ENCODE measurements at places on chromosomes 4 and X.

- DNase-seq: no peak
Measured at GRCh38 chr4:186172546-186172945, 18.8 kb upstream of the CYP4V2 start.

DNA sequence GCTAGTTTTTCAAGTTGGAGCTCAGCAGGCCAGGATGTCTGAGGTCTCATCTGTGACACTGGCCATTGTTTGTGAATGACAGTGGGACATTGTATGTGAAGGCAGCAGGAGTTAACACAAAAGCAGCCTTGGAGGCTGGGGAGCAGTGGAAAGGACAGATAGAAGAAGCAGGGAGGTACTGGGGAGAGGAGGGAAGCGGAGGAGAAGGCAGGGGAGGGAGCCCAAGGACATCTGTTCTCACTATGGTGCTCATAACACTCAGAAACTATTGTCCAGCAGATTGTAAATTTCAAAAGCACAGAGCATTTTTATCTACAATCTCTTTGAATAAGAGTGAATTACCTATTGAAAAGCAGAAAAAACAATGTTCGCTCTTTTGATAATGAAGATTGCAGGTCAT, 253.6 kb upstream of the DIPK2B start:
- no peak for DNase-seq

- no peak for DNase-seq
Measured at GRCh38 chr4:170193496-170193895, 103.7 kb upstream of the AADAT start.

GRCh38 chr4:74464291-74464690, 19.4 kb downstream of the AREG start:
- DNase-seq: no peak

DNA sequence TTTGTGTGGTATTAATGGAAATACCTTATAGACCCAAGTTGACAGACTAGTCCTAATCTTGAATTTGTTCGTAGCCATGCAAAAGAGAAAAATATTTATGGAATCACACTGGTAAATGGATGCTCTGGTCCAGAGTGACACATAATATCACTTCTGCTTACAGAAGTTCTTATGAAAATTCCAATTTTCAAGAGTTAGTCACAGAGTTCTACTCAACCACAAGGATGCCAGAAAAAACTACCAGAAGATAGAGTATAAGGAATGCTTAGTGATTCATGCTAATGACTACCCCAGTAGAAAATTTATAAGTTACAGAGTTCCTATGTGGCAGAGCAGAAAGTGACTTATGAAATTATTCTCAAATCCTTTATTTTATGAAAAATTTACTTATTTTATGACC, 1384.8 kb downstream of the FAM133A start:
- no peak for DNase-seq

GRCh38 chrX:46978341-46979291, 66.4 kb downstream of the JADE3 start:
- peak; percentile 84 for DNase-seq

DNA sequence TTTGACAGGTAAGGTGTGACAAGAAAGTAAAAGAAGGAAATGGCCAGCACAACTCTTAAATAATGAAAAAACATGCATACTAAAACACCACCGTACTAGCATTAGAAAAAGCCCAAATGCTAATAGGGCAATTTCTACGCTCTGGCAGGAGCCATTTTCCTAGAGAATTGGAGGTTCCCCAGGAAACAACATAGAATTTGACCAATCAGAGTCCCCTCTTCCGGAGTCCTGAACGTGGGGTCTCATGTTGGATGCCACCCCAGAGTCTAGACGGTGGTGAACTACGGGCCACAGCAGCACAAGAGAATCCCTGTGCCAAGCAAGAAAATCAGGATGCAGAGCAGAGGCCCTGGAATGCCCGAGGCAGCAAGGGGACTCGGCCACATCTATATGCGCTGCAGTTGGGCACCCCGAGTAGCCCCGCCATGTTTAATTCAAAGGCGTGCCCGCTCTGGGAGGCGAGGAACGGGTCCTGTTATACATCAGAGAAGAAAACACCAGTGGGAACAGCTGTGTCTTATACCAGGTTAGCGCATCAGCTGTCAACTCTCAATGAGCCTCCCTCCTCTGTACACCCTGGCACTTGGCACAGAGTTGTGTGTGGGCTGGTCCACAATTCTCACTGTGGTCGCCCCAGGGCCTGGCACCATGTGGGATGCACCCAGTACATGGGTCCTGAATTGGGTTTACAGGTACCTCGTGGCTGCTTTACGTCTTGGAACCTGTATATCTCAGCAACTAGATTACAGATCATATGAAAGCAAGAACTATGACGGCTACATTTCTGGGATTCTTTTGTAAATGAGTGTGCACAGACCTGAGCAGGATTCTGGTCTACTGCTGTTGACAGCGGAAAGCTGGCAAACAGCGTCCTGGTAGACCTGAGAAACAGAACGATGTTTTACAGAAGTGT, 52.1 kb downstream of the SEL1L3 start:
- no peak for DNase-seq

DNA sequence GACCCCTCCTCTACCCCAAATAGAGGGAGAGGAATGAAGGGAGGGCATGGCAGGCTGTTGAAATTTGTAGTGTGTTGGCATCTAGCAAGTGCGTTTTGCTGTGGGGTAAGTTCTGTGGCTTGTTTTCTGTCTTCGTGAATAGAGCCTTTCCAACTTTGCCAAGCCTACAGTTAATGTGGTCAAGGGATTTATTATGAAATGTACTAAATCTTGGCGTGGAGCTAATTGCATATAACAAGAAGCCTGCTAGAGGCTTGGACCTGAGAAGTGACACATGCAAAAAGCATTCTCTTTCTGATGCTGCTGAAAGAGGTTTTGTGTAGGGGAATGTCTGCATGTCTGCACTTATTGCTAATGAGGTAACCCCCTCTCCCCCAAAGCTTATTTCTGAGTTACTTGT, 132.2 kb downstream of the BMPR1B start:
- no peak for DNase-seq

Measured in suppressor macrophage (primary cell).